ENCODE measurements at places on chromosomes 3 and 15. TPM values are rescaled to one million over a fixed set of nuclear protein-coding genes. Genes with fewer than 3 reads are reported as not detected.

PCSK6 gene
- 8.8 TPM for total RNA-seq

PRSS50 gene
- total RNA-seq, result not detected

- DNase-seq, result no peak
Measured at GRCh38 chr15:29819979-29820378, 2.3 kb downstream of the TJP1 start.

DNA sequence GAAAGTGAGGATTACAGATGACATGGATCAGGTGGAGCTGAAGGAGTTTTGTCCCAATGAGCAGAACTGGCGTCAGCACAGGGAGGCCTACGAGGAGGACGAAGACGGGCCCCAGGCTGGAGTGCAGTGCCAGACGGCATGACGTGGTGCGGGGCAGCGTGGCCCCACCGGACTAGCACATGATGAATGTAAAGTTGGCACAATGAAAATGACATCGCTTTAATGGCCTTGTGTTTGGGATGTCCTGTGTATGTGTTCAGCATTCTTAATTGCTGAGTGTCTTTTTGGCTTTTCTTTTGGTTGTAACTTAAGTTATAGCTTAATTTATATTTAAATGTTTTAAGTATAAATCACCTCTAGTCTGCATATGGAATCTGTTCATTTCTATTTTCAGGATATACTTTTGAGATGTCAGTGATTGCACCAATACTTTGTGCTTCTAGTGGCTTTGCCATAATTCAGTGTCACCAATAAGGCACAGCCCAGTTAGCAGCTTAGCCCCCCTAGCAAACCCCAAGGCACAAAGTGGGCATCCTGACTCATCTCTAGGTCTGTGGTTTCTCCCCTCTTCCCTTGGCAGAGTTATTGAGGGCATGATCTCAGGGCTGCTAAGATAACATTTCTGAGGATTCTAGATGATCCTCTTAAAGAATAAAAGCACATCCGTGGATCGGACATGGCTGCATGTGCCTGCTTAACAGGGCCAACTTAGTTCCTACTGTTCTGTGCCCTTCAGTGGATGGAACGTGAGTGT, 16.1 kb downstream of the DNAJA4 start:
- no peak for DNase-seq

DNA sequence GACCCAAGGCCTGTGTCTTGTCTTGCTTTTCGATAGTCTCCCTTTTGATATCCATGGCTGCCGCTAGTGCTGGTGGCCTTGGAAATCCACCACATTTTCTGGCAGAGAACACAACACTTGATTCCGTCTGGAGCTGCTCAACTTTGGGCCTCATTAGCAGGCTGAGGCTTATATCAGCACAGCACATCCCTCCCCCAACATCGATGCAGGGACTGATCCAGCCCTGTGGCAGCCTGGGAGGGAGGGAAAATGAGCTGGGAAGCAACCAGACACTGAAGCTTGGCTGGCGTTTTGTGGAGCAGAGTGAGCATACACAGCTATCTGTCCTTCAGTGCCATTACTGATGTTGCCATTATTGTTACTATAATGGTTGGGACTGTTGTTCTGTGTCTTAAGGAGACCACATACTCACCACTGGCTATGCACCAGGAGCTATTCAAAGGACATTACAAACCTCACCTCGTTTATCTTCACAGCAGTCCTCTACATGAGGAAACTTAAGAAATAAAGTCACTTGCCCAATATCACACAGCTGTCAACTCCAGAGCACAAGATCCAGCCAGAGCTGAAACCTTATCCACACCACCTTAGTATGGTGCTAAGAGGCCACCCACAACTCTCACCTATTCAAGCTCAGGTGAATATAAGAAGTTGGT, 102.9 kb downstream of the SUCLG2 start:
- DNase-seq, result no peak

- peak; percentile 47 for DNase-seq
Measured at GRCh38 chr3:44995142-44995770, 19.2 kb downstream of the EXOSC7 start.

Measured in Daoy (cell line).